Esophagus mucosa (tissue), 1 donor: ENCODE measurements at places on chromosomes 1 and 21. TPM values are rescaled to one million over a fixed set of nuclear protein-coding genes. Genes with fewer than 3 reads are reported as not detected.

C1orf167 gene
- total RNA-seq, result 0.84 TPM

WNT9A gene
- 3.1 TPM for total RNA-seq

DNA sequence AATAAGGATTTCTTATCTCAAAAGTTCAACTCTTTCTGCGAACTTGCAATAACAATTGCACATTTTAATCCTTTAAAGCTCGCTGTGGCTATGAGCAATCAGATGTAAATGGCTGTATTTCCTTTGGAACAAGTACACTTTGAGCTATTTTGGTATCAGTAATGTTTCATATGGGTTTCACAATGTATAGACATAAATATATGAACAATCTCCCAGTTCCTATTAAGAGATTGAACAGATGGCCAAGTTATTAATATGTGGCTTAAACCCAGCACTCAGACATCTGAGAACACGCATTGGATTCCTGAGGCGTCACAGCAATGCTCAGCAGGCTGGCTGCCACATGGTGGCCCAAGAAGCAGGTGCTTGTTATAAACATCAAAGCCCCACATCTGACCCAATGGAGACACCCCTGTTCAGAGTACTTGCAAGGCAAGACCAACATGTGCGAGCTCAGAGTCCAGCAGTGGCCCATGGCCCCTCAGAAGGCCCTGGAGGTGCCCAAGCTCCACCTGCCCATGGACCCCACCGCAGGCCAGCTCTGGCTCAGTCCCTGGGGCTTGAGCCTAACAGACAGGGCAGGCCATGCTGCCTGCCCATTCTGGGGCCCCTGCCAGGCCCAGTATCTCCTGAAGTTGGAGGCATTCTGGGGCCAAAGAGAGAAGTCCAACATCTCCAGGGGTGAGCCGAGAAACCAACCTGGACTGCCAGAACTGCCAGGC, 23.7 kb downstream of the PSMG1 start:
- ATAC-seq, result peak; percentile 34

DNA sequence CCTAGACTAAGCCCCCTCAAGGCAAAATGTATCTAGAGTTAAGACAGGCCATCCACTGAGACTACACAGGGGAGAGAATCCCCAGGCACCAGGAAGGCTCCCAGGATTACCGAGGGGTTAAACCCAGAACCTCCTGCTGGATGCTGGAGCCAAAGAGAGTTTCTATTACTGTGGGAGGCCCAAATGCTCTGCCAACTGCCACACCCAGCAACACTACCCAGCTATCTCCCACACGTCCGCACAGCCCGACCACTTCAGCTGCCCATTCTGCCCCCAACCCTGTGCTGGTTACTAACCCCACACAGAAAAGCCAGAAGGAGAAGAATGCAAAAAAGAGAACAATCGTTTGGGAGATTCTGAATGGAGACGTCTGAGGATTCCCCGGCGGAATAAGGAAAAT, 63.6 kb downstream of the CD46 start:
- ATAC-seq, result no peak

FALEC gene
- total RNA-seq, result 1.6 TPM

MATN1 gene
- total RNA-seq, result not detected

CYYR1 gene
- total RNA-seq, result 4.6 TPM
